Amygdala (tissue), 56 donors: ENCODE measurements at places on chromosomes 2 and 18.

- no peak for DNase-seq
Measured at GRCh38 chr2:216402751-216403150, 9.5 kb upstream of the SMARCAL1 start.

DNA sequence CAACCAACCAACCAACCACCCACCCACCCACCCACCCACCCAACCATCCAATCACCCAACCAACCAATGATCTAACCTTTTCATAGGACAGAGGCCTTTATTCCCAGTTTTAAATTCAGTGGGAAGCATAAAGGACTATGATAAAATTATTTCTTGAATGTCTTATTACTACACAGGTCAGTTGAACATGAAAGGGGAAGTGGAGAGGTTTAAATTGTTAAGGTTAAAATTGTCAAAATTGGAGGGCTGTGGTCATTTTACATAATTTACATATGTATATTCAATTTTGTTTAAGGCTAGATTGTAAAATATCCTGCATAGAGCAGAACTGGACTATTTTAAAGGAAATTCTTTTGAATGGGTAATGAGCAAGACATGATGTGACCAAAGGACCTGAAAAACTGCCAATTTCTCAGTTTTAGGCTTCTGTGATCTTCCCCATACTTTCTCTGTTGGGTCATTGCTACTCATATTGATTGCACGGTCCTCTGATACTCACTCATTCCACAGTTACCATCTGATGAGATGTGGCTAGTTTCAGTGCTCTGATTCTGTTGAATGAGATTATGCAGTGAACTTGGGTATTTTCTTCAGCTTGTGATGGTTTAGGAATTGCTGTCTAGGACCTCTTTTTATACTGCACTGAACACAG is 127.4 kb downstream of the PLCL1 start:
- DNase-seq: no peak

DNA sequence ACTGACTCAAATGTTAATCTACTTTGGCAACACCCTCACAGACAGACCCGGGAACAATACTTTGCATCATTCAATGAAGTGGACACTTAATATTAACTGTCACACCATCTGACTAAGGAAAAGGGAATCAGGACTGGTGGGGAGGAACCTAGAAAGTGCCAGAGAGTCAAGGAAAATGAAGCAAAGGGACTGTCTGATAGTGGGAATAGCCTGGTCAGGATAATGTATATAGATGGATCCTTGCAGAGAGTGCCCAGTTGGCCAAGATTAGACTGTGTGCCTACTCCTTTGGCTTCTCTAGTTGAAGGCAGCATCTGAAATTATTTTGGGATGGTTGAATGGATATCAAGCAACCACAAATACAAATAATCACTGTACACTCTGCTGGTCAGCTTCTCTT is 45.2 kb downstream of the ARL6IP6 start:
- no peak for DNase-seq

- DNase-seq: no peak
Measured at GRCh38 chr2:207697411-207697810, 14.0 kb upstream of the CCNYL1 start.

GRCh38 chr2:239058766-239059165 is 210.9 kb downstream of the TWIST2 start:
- no peak for DNase-seq

DNA sequence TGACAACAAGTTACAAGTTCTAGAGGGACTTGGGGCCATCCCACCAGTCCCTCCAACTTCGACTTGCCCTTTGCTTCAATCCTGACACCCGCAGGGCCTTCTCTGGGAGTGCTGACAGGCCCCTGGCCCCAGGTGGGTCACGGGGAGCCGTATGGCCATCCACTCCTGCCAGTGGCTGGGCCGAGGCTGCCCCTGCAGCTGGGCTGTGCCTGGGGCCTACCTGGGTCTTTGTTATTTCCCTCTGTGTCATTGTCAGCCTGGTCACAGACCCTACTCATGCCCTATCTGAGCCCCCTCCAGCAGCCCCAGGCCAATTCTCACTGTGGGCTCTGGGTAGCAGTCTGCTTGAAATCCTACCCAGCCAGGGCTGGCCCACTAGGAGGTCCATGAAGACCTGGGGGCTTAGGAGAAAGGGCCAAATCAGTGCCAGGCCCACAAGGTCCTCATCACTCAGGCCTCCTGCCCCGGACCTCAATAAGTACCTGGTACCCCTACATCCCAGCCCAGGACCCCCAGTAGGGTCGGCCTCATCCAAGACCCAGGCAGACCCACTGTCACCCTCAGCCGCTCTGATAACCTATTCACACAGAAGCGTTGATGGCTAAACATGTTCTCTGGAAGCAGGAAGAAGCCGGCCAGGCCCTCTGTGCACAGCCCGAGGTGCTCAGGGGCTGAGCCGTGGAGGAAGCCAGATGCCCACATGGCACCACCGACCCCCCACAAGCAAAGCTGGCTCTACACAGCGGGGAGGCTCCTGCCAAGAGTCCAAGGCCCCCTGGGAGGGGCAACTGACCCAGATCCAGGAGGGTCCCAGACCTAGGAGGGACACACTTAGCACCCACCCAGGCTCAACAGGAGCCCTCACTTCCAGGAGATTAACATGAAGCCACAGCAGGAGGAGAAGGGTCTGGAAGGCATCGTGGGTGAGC is 57.7 kb downstream of the BIN1 start:
- no peak for DNase-seq

DNA sequence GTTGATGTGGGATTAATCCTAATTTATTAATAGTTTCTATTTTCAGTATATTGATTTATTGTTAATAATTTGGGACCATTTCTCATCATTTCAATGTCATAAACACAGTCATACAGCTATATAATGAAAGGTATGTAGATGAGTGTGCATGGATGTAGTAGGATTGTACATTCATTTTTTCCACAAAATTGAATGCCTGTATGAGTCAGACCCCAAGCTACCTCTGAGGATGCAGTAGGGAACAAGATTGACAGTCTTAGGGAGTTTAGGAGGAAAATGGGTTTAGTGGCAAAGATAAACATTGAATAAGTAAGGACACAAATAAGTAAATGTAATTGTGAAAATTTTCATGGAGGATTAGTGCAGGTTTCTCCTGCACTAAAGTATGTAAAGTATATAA is 14.1 kb upstream of the TMEFF2 start:
- no peak for DNase-seq

GRCh38 chr18:58345875-58346274 is 283.0 kb downstream of the ALPK2 start:
- no peak for DNase-seq

DNA sequence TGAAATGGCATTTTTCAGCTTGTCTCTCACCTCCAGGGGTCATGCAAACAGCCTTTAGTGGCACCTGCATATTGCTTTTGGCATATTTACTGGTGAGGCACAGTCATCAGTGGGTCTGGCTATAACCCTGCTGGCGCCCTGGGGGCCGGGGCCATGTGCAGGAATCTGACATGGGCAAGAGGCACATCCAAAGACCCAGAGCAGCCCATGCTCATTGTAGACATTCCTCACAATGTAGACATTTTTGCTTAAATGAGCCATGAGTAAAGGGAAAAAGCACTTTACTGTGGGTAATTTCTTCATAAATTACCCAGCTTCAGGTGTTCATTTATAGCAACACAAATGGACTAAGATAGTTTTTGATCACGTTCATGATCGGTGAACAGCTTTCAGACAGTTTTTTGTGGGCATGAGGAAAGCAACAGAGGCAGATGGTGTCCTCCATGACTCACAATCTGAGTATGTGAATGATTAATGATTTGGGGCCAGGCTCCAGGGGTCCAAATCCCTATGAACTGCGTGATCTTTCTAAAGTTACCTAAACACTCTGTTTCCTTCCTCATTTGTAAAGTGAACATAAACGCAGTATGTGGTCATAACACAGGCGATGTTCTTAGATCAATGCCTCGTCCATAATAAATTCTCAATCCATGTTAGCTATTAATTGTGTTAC is 85.8 kb downstream of the LIPG start:
- DNase-seq: no peak

DNA sequence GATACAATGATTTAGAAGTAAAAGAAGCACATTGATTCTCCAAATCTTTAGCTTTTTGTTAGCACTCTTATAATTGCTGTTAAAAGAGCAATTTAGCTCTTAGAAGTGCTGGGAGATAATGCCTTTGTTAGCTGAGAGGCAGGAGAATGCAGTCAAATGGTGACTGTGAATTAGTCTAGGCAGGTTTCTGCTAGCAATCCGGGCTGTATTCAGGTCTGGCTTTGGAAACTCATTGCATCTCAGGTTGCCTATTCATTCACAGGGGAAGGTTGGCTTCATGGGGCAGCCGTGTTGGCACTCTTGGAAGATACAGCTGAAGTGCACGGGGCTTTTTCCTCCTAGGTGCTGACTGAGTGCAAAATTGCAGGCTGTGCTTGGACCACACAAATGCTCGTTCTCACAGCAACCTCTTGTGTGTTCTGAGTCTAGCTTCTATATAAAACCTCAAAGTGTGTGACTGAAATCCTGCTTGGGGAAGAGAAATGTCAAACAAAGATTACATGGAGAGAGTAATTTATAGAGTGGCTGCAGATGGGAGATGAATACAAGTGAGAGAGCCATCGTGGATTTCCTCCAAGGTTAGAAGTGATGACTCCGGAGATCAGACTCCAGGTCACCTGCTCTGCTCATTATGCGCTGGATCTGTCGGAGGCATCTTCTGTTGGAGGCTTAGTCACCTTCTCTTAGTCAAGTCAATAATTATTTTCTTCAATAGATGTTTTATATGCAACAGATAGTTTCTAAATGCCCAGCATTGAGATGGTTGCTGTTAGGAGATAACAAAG is 167.8 kb downstream of the PMAIP1 start:
- no peak for DNase-seq

DNA sequence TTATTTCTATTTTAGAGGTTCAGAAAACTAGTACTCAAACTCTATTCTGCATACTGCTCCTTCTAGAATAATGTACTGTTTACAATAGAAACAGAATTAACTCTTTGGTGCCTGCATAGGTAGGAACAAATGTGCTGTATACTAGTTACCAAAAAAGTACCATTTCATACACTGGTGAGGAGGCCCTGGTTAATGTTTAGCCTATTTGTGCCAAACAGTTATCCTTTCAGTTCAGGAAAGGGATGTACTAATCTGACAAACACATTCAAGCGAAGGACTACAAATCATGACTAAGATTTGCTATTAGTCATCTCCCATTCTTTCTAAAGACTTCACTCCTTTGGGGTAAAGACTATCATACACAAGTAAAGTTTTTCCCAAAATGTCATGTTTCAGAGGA is 47.4 kb downstream of the EXOC6B start:
- DNase-seq: no peak

- DNase-seq: no peak
Measured at GRCh38 chr2:215828528-215829184, 184.7 kb downstream of the MREG start.

DNA sequence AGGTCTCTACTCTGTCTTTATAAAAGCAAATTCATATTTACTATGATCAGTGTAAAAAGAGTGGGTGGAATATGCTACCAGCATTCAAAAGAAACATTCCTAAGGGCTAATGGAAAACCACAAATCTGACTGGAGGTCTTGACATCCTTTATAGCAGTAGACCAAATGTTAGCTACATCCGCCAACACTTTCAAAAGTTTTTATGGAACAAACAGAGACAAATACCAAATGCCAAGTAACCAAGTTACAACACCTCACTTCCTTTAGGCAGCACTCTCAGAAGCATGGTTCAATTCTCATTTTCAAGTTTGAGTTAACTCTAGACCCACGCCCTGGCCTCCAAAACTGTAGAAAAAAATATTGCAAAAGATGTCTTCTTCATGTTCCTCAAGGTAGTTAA is 78.3 kb upstream of the SETBP1 start:
- DNase-seq: no peak

DNA sequence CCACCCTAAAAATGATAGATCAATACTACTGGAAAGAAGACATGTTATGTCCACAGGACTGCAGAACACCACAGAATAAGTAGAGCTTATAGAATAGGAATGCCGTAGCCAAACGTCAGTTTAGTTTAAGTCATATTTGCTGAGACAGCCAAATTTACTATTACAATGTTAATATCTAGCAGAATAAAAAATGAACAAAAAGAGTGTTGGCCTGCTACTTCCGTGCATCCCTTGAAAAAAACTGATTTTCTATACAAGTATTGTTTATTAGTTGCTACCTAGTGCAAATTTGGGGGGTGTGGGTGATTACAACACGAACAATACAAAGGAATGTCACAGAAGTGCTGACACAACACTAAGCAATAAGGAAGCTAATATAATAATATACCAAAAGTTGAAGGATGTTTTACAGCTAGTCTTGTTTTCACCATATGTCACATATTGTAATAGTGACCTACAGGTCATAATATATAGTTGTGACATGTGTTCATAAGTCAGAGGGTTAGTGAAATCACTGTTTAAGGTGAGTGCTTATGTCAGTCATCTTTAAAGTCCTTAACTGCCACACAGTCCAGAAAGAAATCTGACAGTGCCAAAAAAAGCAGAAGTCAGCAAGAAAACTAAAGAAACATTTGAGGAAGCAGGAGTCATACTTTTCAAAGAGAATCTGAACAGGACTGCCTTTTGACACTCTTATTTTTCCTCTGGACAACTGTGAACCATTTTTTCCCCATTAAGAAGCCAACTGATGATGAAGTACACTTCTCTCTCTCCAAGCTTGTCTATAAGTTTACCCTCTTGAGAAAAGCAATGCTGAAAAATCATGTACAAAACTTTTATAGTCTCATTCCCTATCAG is 376.4 kb downstream of the ZEB2 start:
- no peak for DNase-seq

DNA sequence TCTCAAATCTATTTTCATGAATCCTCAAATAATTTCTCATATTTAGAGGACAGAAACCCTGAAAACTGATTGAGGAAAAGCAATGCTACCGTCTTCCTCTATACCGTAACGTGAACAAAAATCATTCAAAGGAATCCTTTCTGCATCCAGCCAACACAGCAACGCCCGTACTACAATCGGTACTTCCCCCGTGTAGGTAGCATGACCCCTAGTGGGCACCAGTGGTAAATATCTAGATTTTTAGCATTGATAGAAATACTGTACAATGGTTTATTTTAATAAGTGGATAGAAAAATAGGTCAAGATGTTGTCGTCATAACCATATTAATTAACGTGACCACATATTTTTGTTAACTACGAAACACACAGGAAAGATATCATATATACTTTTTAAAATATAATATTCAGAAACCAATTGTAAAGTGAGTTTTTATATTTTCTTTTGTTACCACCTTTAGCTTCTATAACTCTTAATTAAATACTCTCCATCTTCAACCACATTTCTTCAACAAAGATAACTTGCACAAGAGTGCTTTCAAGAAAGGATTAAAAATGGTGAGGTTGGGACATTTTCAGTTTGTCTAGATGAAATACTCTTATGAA is 194.1 kb downstream of the SS18 start:
- no peak for DNase-seq

- DNase-seq: peak; percentile 20
Measured at GRCh38 chr18:34729740-34730355, 19.8 kb downstream of the DTNA start.

GRCh38 chr2:17873021-17873420 is 5.4 kb upstream of the KCNS3 start:
- DNase-seq: no peak

GRCh38 chr2:206979922-206980321 is 40.6 kb downstream of the CPO start:
- DNase-seq: no peak
